Hematopoietic multipotent progenitor cell treated with erythropoietin and hydrocortisone succinate and interleukin-3 and kit ligand, for 8 days (in vitro differentiated cells): ENCODE measurements at places on chromosomes 5 and 9.

GRCh38 chr5:173020643-173021042, 35.5 kb upstream of the CREBRF start:
- no peak for DNase-seq

- no peak for DNase-seq
Measured at GRCh38 chr5:14411216-14411615, 170.4 kb upstream of the OTULINL start.

DNA sequence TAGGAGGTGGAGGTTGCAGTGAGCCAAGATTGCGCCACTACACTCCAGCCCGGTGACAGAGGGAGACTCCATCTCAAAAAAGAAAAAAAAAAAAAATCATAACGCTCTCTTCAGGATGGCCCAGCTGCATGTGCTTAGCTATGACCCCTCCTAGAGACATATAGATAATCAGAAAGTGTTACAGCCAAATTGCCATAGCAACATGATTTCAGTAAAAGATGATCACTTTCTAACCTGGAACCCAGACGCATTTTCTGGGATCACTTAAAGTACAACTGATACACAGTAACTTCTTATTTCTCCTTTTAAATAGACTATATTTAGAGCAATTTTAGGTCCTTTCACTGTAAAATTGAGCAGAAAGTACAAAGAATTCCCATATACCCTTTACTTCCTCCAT, 372.9 kb downstream of the CDH18 start:
- DNase-seq: no peak

DNA sequence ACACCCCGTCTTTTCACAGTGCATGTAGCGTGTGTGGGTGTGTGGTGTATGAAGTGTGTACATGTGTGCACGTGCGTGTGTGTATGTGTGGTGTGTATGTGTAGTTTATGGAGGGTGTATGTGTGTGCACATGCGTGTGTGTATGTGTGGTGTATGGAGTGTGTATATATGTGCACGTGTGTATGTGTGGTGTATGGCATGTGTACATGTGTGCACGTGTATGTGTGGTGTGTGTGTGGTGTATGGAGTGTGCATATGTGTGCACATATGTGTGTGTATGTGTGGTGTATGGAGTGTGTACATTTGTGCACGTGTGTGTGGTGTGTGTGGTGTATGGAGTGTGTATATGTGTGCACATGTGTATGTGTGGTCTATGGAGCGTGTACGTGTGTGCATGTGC, 13.2 kb downstream of the MYMK start:
- no peak for DNase-seq

- DNase-seq: no peak
Measured at GRCh38 chr5:120790339-120790738, 326.2 kb downstream of the PRR16 start.
